ENCODE measurements at places on chromosomes 6 and 20.

DNA sequence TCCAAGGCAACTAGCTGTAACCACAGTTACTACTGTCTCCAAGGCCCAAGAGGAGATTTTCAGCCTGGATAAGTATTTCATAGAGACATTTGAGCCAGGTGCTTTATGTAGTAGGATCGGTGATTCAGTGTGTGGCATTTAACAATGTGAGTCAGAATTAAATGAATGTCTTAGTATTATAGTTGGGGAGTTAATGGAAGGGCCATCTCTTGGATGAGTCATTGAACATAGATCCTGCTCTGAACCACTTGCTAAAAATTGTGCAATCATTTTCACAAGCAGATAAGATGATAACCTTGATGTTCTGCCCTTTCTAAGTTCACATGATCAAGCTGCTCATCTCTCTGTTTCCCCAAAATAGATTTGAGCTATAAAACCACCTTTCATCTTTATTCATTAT is 668.9 kb upstream of the CITED2 start:
- no peak for DNase-seq

- peak; percentile 59 for DNase-seq
Measured at GRCh38 chr6:43773050-43773979, 3.3 kb downstream of the VEGFA start.

- DNase-seq = no peak
Measured at GRCh38 chr6:19834858-19835257, 2.3 kb upstream of the ID4 start.

DNA sequence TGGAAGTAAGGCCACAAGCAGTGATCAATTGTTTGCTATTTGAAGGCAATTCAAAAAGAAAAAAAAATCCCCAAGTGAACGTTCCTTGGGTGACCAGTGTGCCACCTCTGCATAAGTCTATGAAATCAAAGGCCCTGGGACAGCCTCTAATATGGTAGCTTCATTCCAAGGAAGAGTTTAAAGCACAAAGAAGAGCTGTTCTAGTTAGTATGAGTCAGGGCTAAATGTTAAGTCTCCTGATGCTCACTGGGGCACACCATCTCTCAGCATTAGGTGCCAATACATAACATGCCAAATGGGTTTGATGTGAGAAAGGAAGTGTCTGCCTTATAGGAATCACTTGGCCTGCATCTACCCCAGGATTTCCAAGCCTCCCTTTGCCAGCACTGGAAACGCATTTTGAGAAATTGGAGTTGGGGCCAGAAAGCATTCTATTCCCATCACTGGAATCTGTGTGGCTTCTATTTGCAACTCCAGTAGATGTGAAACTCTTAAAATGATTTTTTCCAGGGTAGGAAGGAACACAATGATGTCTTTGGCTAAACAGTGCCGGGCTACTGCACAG is 13.0 kb downstream of the UNC5CL start:
- DNase-seq = no peak

DNA sequence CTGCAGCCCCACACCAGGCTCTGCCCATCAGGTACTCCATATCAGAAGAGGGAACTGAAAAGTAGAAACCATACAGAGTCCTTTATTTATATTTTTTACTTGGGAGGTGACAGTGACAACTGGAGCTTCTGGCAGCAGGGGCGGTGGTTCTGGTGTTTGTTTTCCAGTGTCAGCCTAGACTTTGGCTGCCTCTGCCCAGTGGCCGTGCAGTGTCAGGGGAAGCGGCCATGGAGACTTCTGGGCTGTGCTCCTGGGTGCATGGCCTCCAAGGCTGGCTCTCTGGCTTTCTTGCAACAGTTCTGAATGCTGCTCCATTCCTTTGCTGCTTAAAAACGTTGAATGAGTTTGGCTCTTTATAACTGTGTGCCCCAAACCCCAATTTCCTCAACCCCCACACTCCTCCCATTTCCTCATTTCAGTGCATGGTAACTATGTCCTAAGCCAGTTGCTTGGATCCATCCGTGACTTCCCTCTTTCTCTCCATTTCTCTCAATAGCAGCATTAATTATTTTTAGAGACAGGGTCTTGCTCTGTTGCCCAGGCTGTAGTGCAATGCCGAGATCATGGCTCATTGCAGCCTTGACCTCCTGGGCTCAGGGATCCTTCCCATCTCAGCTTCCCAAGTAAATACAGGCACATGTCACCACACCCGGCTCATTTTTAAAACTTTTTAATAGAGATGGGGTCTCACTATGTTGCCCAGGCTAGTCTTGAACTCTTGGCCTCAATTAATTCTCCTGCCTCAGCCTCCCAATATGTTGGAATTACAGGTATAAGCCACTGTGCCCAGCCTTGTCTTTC is 141.1 kb upstream of the SGK1 start:
- no peak for DNase-seq

DNA sequence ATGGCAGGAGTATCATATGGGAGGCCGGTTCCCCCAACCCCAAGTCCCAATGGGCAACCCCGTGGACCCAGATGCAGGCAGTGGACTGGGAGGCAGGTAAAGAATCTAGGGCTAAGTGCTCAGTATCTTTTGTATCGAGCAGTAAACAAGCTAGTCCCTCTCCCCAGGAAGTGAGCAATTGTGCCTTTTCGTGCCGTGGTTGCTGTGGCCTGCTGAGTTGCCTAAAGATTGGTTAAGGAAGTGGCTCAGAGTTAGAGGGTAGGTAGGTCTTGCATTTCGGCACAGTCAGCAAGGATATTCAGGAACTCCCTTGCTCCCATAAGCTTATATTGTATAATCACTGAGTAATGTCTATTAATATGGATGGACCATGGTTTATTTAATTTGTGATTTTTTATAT is 1.3 kb upstream of the DNAH8 start:
- DNase-seq = peak; percentile 53

DNA sequence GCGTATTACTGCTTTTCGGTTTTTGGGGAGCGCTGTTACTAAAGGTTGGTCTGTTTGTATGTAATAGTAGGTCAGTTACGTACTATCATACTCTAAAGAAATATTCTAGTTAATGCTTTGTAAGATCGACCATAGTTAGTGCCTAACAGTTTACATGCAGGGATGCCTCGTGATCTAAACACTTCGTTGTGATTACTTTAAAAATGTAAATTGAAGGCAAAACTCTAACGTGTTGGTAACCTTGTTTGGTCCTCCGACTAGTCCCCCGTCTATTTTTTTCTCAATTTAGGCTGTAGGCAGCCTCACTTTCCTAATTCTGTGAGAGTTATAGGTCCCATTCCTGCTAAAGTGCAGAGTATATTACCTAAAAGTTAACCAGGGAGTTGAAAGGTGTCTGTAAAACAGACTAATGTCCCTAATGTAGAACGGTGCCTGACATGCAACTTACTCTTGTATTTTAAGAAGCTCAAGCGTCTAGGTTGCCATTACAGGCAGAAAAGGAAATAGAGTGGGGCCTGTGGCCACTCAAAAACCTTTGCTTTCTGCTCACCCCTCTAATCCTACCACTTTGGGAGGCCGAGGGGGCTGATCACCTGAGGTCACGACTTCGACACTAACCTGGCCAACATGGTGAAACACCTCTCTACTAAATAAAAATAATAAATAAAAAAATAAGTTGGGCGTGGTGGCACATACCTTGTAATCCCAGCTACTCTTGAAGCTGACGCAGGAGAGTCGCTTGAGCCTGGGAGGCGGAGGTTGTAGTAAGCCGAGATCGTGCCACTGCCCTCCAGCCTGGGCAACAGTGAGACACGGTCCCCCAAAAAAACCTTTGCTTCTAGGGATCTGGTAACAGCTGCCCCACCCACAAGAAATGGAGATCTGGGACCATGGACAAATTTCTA is 37.8 kb downstream of the HFE start:
- DNase-seq = peak; percentile 8

DNA sequence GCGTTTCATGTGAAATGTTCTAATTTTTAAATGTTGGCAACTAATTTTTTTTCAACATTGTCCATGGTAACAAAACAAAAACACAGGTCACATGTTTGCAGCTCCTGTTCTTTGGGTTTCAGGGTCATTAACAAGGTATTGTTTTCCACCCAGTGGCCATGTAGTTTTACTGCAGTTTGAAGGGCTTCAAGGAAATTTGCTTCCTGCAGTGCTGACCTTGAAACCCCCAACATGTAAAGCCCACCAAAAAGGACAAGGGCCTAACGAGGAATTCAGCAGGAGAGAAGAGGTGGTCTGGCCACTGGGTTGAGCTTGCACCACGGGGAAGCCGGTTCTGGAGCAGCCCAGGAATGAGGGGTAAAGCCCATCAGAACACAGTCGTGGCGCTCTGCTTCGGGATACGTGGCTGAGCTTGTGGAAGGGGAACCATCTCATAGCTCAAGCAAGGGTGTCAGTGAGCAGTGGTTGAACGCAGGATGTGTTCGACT is 13.9 kb upstream of the KLHL31 start:
- DNase-seq = no peak

GRCh38 chr20:15756002-15756753 is 817.1 kb downstream of the KIF16B start:
- no peak for DNase-seq

GRCh38 chr6:3211681-3212080 is 15.8 kb downstream of the TUBB2B start:
- DNase-seq = no peak

- no peak for DNase-seq
Measured at GRCh38 chr6:137737836-137738596, 129.0 kb upstream of the TNFAIP3 start.

- DNase-seq = peak; percentile 35
Measured at GRCh38 chr20:44650771-44651433, 597 bp downstream of the ADA start.

DNA sequence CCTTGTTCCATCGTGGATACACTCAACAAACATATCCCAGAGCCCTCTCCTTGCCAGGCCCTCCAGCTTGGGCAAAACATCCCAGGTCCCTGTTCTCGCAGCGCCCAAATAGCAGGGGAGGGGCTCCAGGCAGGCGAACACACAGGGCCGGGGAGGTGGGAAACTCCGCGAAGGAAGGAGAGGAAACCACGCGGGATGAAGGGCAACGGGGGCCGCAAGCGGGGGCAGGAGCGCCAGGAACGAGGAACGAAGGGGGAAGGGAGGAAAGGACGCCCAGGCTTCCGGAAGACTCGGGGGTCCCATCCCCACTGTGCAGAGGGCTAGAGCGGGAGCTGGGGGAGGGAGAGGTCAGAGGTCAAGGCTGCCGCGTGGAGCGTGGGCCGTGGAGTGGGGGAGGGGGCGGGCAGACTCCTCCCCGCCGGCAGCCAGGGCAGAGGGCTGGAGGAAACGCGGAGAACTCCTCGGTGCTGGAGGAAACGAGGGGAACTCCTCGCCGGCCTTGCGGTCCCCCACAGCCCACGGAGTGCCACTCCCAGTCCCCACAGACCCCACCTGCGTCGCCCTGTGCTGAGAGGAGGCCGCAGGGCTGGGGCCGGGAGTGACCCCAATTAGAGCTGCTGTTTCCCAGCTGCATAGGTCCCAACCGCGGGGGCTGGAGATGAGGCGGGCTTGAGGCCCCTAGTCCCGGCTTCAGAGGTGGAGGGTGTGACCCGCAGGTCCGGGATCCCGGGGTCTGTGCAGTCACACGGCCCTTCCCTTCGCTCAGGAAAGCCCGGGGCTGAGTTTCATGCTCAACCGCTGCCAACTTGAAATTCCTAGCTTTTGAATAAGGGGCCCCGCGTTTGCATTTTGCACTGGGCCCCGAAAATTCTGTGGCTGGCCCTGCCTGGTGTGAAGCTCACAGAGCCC is 1.2 kb upstream of the RBM38 start:
- peak; percentile 66 for DNase-seq

- DNase-seq = no peak
Measured at GRCh38 chr6:43926634-43927531, 156.9 kb downstream of the VEGFA start.

- DNase-seq = no peak
Measured at GRCh38 chr20:17823409-17824144, 123.8 kb downstream of the BANF2 start.

DNA sequence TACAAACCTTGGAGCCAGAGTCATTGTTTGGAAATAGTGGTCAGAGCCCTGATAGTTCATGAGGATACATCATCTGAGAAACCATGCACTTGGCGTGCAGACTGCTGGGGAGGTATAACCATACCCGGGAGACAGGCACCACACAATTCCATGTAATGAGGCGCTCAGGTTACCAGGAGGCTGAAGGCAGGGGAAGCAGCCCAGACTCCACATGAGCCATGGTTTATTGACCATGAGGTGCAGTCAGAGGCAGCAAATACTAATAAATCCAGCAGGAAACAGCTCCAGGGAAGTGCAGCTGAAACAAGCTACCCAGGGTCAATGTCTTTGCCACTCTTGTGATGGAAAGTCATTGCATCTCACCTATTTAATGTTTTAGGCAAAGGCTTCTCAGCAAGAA is 156.0 kb downstream of the TBC1D7 start:
- DNase-seq = no peak

DNA sequence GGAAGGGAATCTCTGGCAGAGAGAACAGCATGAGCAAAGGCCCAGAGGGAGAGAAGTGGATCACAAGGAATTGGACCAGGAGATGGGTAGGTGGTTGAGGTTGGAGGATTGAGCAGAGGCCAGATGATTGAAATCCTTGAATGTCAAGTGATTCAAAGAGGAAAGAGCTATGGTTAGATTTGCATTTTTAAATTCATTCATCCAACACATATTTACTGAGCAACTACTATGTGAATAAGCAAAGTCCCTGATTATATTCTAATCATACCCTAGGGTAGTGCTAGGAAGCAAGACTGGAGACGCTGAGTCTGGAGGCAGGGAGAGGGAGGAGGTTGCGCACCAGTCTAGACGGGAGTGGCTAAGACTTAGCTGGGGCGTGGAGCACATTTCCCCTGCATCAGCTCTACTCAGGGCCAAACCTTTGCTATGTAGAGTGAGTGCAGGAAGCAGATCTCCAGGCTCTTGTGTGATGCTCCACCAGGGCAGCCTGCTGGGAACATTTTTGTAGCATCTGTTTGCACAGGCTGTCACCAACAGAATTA is 40.2 kb downstream of the EYA2 start:
- DNase-seq = no peak

GRCh38 chr6:2899596-2899995 is 3.5 kb downstream of the SERPINB9 start:
- DNase-seq = no peak

DNA sequence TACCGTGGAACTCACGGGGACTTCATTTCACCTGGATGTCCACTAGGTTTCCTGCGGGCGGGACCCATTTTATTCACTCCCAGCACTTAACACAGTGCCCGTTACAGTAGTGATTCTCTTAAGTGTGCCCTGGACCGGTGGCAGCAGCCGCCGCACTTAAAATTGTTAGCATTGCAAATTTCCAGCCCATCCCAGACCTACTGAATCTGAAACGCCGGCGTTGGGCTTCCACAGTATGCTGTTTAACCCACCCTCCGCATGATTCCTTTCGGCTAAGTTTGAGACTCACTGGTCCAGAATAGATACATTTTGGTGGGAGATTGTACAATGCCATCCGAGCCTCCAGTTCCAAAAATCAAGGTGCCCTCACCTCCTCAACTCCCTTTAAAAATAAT is 967 bp downstream of the SMPDL3A start:
- no peak for DNase-seq

- DNase-seq = no peak
Measured at GRCh38 chr6:55040102-55040848, 134.0 kb upstream of the HCRTR2 start.
